ENCODE measurements at places on chromosomes 7 and 10. TPM values are rescaled to one million over a fixed set of nuclear protein-coding genes. Genes with fewer than 3 reads are reported as not detected.

Gene NRP1
- total RNA-seq, result 418 TPM

Gene LIPJ
- not detected for total RNA-seq

Gene SLC18A3
- total RNA-seq, result under 0.01 TPM

Gene ACHE
- total RNA-seq, result under 0.01 TPM

Gene CALML5
- total RNA-seq, result not detected

Gene ACSM6
- total RNA-seq, result not detected

Gene MYL10
- total RNA-seq, result not detected

Gene GCK
- total RNA-seq, result 0.38 TPM

Gene HOXA10
- total RNA-seq, result not detected

Gene CLCN1
- not detected for total RNA-seq

Gene SORBS1
- total RNA-seq, result 1.1 TPM

Gene HMX2
- total RNA-seq, result not detected

Gene CNPY1
- total RNA-seq, result not detected

Gene CCDC136
- 7.6 TPM for total RNA-seq

Gene INHBA
- 47.5 TPM for total RNA-seq

Gene AGMO
- total RNA-seq, result 6.2 TPM

Gene GAD2
- total RNA-seq, result not detected

Gene NMT2
- 44.3 TPM for total RNA-seq

Gene OPN1SW
- not detected for total RNA-seq

Gene RNF148
- 0.28 TPM for total RNA-seq

Gene LIPF
- not detected for total RNA-seq

Gene SMKR1
- total RNA-seq, result not detected

Gene VPS50
- total RNA-seq, result 49.9 TPM

Gene PTPN12
- 45.1 TPM for total RNA-seq

Gene SCIN
- total RNA-seq, result 0.56 TPM

Gene EEPD1
- 0.38 TPM for total RNA-seq

Gene VWDE
- total RNA-seq, result 0.19 TPM

Gene LRMDA
- total RNA-seq, result 0.38 TPM

Gene VPS37D
- total RNA-seq, result 2.3 TPM

Gene PNLIPRP3
- not detected for total RNA-seq

Gene TCERG1L
- not detected for total RNA-seq

Gene ABLIM1
- 8.5 TPM for total RNA-seq

Gene OR6V1
- total RNA-seq, result not detected

Gene NEUROD6
- not detected for total RNA-seq

Gene BICC1
- 92.6 TPM for total RNA-seq

Gene LIPN
- total RNA-seq, result not detected

Measured in regular cardiac myocyte (primary cell).